Stimulated activated CD8-positive, alpha-beta memory T cell treated with anti-CD3 and anti-CD28 coated beads, Interleukin-7, amount 100 ng/mL, for 1 hour (primary cell): ENCODE measurements at places on chromosomes 3 and 15.

GRCh38 chr3:45691842-45692241, 2.6 kb downstream of the SACM1L start:
- DNase-seq = no peak

DNA sequence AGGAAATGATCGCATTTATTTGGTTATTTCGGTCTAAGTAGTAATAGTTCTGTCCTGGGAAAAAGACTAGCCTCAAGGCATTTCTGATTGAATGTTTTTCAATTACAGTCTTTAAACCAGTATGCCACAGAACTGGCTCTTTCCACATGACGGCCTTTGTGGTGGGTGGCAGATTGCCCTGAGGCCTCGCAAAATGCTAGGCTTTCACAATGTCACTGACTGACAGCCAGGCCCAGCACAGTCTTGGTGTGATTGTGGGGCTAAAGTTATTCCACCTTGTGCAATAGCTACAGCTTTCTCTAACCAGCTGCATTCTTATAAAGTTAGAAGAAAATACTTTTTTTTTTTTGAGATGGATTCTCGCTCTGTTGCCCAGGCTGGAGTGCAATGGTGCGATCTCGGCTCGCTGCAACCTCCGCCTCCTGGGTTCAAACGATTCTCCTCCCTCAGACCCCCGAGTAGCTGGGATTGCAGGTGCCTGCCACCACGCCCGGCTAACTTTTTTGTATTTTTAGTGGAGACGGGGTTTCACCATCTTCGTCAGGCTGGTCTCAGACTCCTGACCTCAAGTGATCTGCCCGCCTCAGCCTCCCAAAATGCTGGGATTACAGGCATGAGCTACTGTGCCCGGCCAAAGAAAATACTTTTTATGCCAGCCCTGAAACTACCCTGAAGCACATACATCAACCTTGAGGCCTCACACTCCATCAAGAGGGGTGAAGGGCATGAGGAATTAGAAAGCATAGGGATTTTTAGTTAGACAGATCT, 2.5 kb upstream of the ADIPOQ start:
- DNase-seq = no peak

- DNase-seq = no peak
Measured at GRCh38 chr3:12830785-12831156, 10.6 kb downstream of the RPL32 start.

DNA sequence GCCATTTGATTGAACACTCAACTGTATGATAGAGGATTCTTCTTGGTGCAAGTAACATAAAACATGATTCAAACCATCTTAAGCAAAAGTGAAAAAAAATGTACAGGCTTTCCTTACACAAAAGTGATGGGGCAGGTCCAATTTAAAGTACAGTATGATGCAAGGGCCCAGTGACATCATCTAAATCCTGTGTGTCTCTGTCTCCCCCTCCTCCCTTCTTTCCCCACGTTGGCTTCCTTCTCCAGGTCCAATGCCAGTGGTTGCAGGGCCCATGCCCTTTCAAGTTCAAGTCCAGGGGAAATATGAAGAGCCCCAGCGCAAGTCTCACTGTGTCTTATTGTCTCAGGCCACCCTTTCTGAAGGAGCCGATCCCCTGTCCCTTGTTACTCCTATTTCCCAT, 332.3 kb downstream of the SHQ1 start:
- no peak for DNase-seq

GRCh38 chr3:190175490-190175889, 54.8 kb upstream of the P3H2 start:
- no peak for DNase-seq
